ENCODE measurements at places on chromosomes 6 and 20.
A peak's percentile ranks its signal among the peaks of the same experiment; 100 is the strongest.

DNA sequence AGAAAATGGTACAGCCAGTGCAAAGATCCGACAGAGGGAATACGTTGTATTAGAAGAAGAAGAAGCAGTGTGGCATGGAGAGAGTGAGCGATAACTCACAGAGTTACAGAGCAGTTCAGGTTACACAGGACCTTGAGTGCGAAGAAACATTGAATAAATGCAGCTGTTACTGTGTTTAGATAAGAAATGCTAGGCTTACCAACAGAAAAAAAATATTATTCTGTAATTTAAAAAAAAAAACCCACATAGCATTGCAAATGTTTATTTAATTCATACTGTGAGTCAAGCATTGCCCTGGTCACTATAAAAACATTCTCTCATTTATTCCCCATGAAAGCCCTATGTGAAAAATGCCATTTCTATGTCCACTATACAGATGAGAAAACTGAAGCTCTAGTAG lies 373.4 kb upstream of the EPHA7 start:
- no peak for DNase-seq

DNA sequence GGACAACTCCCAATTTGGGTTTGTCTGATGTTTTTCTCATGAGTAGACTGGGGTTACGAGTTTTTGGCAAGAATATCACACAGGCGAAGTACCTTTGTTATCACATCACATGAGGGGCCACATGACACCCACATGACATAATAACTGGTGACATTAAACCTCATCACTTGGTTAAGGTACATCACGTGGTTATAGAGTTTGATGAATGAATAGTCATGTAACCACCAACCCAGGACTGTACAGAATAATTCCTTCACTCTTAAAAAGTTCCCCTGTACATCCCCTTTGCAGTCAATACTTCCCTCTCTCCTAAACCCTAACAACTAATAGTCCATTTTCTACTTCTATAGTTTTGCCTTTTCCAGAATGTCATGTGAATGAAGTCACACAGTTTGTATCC lies 83.4 kb downstream of the REV3L start:
- DNase-seq: no peak

- no peak for DNase-seq
Observed at GRCh38 chr6:122804962-122805485, 16.0 kb downstream of the SMPDL3A start.

DNA sequence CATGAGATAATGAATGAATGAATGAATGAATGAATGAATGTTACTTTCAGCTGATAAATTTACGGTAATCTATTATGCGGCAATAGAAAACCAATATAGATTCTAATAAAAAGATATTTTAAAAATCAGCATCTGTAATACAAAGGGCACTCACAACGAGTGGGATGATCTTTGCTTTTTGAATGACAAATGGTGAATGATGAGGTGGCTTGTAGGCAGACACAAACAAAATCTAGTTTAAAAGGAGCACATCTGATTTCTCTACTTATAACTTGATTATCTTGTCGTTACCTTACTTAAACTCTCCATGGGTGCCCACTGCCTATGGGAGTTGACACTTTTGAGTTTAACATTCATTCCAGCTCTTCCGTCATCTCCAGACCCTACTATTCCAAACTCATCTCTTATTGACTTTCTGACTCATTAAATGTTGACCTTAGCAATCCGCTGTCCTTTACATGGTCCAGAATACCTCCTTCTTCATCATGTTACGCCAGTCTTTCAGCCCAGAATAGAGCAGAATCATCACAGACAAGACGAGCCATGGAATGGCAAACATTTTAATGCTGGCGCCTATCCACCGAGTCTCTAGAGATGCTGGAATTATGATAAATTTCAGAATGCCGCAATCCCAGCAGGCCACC lies 41.3 kb downstream of the NHLRC1 start:
- DNase-seq: no peak

- peak; percentile 43 for DNase-seq
Observed at GRCh38 chr6:128725271-128726233, 157.4 kb upstream of the LAMA2 start.

DNA sequence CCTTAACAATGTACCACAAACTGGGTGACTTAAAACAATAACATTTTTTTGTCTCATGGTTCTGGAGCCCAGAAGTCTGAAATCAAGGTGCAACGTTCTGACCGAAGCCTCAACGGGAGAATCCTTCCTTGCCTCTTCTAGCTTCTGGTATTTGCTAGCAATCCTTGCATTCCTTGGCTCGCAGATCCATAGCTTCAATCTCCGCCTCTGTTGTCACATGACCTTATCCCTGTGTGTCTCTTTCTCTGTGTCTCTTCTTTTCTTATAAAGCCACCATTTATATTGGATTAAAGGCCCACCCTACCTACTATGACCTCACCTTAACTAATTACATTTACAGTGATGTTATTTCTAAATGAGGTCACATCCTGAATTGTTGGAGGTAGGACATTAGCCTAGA lies 37.2 kb upstream of the DOK5 start:
- no peak for DNase-seq

GRCh38 chr6:143872201-143872600 lies 7.9 kb downstream of the ZC2HC1B start:
- no peak for DNase-seq

GRCh38 chr6:43707767-43708166 lies 20.2 kb upstream of the MRPS18A start:
- DNase-seq: no peak

GRCh38 chr6:111730864-111731263 lies 125.2 kb upstream of the TRAF3IP2 start:
- DNase-seq: no peak

GRCh38 chr6:125828476-125829039 lies 37.8 kb downstream of the NCOA7 start:
- no peak for DNase-seq

DNA sequence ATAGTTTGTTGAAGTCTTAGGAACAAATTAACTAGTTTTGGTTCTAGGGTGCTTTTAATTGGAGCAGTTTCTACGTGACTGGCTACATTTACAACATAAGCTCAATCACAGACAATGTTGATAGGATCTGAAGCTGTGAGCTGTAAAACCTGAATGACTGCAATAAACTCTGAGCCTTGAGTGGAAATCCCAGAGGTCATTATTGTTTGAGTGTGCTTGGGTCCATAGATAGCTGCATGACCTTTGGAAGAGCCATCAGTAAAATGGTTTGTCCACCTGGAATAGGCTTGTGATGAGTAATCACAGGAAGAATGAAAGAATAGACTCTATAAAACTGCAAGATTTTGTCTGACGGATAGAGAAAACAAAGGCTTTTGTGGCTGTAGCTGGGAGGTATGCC lies 26.7 kb downstream of the HLA-DRB1 start:
- DNase-seq: no peak

GRCh38 chr20:58467572-58468527 lies 47.3 kb downstream of the APCDD1L start:
- no peak for DNase-seq

DNA sequence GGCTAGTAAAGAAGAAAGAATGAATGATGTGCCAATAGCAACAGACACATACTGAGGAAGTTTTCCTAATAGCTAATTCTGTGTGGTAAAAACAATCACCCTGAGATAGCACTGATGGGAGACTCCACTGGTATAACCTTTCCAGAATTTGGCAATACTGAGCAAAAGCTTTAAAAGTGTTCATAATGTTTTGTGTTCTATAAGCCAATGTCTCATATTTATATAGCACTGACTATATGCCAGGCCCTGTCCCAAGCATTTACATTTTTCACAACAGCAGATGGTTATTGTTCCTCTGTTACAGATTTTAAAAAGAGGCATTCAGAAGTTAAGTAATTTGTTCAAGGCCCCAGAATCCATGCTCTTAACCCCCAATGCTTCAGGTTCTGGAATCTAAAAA lies 108.0 kb upstream of the DST start:
- no peak for DNase-seq

GRCh38 chr6:52745764-52746201 lies 17.5 kb downstream of the GSTA2 start:
- no peak for DNase-seq

GRCh38 chr6:111989743-111990142 lies 64.2 kb upstream of the CCN6 start:
- no peak for DNase-seq

DNA sequence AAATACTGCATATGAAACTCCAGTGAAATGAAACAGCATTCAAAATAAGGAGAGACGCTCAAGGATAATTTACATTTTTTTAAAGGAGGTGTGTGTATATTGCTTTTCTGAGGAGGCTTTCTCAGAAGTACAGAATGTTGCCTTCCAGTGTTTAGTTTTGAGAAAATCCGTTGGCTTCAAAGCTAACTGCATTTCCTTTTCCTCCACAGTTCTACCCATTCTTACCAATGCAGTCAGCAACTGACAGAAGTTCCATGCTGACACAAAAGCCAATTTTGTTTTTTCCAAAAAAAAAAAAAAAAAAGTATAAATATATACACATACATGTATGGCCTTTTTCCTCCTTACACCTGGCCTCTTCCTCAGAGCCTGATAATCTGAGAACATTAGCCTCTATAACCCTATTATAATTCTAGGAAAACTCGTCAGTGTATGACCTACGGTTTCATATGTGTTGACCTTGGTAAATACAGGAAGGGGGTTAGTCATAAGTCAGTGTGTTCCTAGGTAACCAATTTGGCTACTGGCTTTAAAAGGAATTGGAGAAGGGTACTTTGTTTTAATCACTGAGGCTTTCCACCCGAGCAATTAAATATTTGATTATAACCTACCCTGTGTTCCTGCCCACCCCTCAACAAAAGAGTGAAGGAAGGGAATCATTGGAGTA lies 24.2 kb downstream of the MGME1 start:
- no peak for DNase-seq

DNA sequence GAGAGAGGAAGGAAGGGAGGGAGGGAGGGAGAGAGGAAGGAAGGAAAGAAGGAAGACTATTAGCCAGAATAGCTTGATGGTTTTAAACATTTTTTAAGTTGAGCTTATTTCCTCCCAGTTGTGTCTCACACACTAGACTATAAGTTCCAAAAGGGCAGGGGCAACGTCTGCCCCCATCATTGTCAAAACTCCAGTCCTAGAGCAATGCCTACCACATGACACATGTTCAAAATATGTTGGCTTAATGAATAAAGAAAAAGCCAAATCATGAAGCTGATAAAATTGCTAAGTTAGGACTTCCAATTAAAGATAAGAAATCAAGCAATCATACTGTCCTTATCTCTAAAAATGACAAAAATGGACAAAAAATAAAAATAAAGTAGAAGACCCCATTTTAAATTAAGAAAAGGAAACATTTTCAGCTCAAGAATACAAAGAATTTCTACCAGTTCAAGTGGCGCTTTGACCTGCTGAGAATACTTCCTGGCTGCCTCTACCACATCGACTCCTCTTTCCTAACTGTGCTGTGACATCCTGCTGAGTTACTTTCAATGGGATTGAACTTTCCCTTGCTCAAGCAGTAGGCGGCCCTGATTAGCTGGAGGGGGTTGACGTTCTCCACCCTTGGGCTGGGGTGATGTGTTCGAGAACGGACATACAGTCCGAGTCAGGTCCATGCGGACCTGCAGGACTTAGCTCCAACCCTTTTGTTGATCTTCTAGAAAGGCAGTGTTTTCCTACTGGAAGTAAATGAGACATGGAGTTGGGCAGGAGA lies 283.9 kb upstream of the FOXQ1 start:
- no peak for DNase-seq
